ENCODE measurements at places on chromosomes 12 and 14.
A peak's percentile ranks its signal among the peaks of the same experiment; 100 is the strongest.

DNA sequence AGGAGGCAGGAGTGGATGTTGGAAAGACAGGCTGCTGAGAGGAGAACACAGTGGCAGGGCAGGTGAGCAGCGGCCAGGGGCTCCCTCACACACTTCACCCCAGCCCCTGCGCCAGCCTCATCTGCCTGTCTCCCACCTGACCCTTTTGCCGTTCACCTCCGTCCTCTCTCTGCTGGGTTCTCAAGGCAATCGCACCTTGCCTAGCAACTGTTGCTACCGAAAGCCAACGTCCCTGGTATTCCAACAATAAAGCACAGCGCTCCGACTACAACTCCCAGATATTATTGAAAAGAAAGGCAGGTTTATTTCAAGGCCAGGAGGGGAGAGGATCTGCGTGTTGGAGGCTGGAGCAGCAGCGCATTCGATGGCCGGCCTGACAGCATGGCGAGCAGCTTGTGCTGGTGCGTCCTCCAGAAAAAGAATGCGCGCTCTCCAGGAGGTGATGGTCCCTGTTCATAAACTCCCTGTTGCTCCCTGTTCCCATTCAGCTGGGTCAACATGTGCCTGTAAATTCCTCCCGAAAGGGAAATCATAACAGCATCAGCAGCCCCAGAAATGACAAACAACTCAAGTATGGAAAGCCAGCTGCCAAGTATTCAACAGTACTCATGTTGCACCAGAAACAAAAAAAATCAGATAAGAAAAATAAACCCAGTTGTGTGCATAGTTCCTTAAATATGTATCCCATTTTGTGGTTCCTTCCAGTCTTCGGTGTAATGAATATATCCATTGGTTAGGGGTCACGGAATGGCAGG, 153.0 kb upstream of the DIO3 start:
- no peak for DNase-seq

DNA sequence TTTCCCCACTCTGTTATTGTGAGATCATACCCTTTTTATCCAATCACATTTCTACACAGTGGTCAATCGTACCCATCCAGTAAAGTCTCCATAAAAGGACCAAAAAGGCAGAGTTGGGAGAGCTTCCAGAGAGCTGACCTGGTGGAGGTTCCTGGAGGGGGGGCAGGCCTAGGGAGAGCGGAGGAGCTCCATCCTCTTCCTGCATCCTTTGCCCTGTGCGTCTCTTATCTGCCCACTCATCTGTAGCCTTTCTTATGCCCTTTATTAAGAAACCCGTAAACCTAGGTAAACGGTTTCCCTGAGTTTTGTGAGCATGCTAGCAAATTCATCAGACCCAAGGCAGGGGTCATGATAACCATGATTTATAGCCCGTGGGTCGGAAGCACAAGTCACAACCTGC, 26.2 kb downstream of the EVL start:
- DNase-seq: no peak

- DNase-seq: no peak
Measured at GRCh38 chr12:21940549-21941505, at the start of gene ABCC9. Gene ABCC9 (minus strand): TSS chr12:21941426. CDS start chr12:21936674, 4,752 bp downstream.

DNA sequence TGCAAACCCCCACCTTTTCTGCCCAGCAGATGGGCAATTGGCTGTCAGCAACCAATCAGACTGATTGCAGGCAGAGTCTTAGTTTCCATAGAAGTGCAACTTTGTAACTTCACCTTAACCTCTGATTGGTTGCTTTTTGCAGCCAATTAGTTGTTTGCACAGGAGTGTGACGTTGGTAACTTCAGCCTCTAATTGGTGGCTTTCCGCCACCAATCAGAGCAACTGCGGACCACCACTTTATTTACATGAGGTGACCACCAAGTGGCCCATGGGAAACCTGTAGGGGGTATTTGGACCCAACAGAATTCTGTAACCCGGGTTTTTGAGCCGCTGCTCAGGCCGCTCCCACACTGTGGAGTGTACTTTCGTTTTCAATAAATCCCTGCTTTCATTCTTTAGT, 32.3 kb downstream of the CDKN1B start:
- DNase-seq: no peak

DNA sequence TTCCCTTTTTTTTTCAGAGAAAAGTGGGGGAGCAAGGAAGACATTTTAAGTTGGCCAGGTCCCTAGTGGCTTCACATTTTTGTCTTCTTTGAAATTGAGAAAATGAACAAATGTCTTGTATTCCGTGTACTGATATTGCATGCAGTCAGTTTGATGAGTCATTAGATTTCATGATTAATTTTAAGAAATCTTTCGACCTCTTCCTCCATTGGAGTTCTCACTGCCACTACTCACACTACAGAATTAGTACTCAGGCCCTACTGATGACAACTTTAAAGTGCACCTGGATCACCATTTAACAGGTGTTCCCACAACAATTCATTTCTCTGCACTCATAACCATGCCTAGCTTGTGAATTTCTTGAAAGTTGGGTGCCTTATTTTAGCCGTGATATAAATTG, 50.5 kb downstream of the SAMD4A start:
- DNase-seq: no peak

DNA sequence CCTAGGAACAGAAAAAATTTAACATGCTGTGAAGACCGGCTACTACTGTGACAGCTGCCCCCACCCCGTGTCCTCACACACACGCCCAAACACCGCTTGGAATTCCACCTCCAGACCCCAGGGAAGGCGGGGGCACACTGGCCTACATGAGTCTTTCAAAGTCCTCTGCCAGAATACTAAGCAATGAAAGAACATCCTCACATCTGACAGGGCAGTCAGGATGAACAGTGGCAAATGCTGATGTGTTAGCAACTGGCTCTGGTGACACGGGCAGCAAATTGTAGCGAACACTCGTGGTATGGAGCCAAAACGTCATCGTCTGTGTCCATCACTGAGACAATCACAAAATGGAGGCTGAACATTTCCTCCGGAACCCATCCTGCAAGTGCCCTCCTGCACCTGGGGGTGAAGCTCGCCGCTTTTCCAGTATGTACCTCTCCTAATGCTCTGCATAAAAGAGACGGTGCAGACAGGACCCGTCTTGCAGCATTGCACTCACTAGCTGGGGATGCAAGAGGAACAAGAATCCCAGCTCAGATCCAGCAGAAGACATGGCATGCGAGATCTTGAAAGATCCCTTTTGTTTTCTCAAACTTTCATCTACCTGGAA, 94.8 kb downstream of the BCL11B start:
- DNase-seq: no peak

DNA sequence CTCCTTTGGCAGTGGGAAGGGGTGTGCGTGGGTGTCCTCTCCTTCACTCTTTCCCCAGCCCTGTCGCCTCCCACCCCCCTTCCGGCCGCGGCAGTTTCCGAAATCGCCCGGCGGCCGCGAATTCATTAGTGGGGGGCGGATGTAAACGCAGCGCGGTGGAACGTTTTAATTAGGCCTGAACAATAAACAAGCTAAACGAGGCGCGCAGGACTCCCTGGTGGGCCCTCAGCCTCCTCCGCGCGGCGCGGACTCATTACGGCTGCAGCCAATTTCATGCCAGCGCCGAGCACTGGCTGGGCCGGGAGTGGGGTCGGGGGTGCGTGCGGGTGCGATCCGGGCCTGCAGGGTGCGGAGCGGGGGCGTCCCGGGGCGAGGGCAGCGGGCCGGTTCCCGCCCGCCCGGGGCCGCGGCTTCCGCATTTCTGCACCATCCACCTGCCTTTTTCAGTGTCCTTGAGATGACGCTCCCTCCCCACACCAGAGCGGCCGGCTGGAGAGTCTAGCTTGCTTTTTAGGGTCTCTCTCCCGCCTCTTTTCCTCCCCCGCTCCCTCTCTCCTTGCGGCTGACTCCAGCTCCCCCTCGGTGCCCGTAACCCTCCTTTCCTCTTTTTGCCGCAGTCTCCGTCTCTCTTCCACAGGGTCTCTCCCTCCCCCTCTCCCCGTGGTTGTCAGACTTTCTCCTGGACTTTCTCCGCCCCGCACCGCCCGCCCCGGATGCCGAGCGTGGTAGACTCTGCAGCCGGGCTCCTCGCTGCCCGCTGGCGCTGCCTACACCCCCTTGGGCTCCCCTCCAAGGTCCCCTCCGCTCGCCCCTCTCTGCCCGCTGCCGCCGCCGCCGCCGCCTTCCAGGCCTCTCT, at the start of gene CISTR:
CISTR (minus strand) TSS at position 644 of the 856 bp plus-strand sequence.
- DNase-seq: no peak

DNA sequence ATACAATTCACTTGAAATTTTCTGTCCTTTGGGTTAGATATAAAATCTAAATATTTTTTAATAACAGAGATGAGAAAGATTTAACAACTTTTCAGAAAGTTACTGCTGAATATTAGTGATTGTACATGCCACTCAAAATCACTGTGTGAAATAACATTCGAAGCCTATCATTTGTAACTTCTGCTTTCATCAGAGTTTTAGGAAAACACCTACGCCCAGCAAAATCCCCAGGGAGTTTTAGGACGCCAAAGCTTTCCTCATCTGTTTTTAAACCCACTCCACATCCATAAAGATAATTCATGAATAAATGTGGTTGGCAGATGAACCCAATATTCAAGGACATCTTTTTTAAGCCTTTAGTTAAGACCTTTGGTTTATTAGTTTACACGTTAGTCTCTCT, 23.9 kb downstream of the TC2N start:
- no peak for DNase-seq

- no peak for DNase-seq
Measured at GRCh38 chr14:103198131-103199105, 75.2 kb downstream of the TNFAIP2 start.

- DNase-seq: no peak
Measured at GRCh38 chr14:103279142-103280025, 54.7 kb upstream of the EIF5 start.

DNA sequence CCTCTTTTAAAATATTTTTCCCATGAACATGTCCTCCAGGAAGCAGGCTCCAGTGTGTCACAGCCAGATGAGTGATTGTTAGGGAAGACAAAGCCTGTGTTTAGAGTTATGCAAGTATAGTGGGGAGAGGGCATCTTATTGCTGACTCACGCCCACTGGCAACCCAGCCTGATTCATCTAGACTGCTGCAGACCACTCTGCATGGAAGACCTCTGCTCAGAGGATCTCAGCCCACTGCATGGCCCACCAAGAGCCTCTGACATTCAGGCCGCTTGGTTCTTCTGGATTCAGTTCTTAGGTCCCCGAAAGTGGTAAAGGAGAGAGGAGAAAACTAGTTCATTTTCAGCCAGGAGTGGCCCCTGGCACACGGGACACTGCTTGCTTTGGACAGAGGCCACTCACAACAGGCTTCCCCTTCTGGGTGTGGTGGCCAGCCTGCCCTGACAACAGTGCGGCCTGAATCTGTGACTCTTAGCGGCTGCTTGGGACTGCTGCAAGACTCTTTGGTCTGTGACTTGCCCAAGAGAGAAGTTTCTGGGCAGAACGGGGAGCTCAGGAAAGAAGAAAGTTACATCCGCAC, 266.3 kb downstream of the ZFP36L1 start:
- DNase-seq: no peak

DNA sequence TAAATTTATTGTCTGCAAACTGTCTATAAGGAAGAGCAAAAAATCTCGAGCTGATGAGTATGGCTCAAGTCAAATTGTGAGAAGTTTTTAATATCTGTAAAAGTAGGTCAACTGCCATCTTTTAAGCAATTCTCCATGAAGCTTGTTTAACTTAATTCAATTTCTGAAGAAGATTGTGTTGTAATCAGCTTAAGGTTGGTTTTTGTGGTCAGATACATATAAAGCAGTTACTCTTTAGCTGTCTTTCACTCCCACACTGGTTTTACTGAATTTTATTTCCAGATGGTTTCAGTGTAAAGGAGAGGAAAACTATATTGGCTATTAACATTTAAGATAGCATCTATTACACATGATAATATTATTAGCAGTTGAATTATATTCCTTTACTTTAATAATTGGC, 1165.1 kb downstream of the SLC16A7 start:
- DNase-seq: no peak

DNA sequence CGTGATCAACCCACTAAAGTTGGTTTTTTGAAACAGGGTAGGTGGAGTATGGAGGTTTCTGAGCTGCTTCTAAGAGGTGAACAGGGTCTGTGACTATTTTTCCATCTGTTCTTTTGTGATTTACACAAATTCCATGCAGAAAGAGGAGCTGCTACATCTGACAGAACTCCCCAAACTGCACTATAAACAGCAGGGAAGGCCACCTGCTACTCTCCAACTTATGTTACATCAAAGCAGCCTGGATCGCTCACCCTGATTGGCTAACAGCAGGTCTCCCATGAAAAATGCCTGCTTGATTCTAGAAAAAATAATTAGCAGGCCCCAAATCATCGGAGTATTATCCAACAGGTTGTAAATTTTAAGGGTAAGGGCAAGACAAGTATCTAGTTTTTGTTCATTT, 282.9 kb upstream of the FLRT2 start:
- no peak for DNase-seq

GRCh38 chr14:65658202-65658601, 245.7 kb downstream of the FUT8 start:
- DNase-seq: no peak

DNA sequence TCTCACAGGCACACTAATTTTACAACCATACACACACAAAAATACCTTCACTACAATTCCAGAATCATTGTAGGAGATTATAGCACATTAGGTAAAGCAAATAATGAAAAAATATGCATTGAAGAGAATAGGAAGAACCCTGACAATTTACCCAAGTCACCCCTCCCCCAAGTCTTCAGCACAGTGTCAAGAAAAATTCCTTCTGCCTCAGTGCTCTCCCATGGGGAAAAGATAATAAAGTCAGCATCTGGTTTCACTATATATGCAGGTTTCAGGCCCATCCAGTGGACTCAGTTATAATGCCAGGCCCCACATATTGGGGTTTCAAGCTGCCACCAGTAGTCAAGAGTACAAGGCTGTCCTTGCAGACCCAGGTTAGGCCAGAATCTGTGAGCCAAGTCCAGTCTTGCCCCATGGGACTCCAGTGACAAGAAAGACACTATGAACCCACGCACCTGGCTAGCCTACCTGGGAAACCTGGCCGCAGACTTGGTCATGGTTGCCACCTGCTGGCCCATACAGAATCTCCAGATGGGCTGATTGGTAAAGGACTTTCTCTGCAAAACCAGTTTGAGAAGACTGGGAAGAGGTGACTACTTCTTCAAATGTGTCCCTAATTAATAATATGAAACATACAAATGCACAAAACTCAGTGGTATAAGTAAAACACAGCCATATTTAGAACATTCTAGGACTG, 398.6 kb upstream of the FLRT2 start:
- DNase-seq: peak; percentile 9

DNA sequence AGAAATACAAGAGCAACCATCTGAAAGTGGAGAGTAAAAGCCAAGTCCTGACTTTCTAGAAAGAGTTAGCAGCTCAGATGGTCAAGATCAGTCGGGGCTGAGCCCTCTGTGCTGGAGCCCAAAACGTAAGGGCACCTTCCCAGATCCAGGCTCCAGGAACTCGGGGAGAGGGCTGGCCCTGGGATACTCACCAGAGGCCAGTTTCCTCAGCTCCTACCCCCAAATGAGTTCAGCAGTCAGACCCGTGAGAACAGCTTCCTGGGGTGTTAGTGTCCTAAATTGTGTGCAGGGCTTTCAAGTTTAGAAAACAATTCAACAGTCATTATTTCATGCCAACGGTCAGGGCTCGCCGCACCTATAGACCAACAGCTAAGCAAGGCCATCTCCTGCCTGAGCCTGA, 147.6 kb upstream of the FKBP4 start:
- no peak for DNase-seq
